Right kidney (tissue), 9 donors: ENCODE measurements at places on chromosomes 6 and 20.

GRCh38 chr6:169239181-169239580 is 14.5 kb downstream of the THBS2 start:
- DNase-seq = no peak

DNA sequence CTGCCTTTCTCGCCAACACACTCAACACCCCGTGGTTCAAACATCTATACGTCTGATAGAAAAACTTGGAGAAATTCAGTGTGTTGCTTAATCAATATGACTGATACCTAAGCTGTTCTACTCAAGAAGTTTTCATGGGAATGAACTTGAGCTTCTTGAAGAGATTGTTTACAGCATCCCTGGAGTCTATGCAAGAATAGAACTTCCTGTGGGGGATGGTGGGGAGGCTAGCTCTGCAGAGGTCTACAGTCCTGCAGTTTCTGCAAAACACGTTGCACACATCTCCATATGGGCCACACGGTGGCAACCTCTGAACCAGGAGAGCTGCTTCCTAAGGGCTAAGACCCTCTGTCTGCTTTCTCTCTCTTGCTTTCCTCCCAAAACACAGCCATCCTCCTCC is 32.7 kb upstream of the FANCE start:
- no peak for DNase-seq

DNA sequence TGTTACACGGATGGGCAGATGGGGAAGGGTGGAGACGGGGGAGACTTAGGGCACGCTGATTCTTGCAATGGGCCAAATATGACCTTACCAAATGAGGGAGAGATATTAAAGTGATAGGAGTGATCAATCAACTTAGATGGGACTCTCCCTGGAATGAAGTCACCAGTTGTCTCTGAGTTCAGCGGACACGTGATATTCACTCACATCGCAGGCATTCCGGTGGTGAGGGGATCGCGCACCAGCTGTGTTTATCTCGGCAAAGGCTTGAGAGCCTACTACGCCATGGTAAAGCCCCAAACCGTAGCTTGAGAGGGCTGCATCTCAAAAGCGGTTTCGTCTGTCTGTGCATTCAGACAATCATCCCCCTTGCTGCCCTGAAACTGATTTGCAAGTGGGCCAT is 5.5 kb downstream of the BMP7 start:
- DNase-seq = no peak

DNA sequence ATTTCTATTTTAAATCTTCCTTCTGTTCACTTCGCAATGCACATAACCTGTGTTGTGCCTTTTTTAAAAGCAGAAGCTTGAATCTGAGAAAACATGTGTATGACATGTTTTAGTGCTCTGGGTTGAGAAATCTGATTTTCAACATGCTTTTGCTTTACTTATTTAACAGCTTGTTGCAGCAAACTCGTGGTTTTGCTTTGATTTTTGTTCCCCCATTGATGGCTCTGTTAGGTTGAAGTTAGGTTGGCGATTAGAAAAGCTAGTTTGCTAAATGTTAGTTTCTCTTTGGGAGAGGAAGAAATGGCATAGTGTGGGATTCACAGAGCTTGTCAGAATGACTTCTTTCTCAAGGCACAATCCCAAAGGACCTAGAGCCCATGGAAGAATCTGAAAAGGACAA is 170.8 kb downstream of the TMEM242 start:
- no peak for DNase-seq

GRCh38 chr6:170370416-170370815 is 63.9 kb downstream of the FAM120B start:
- DNase-seq = no peak

DNA sequence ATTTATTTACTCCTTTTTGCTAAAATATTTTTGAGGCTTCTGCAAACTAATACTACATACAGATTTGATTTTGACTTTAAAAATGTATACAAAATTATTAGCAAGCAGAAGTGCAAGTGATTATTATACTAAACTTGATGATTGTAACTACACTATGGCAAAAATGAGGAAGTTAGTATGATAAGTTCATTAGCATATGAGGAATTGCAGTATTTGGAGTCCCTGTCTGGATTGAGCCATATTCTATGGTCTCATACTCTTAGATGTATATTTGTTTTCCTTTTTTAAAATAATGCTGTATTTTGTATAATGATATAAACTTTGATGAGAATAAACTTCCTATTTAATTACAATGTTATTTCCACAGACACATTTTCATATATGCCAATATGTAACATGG is 13.9 kb downstream of the CRISP3 start:
- no peak for DNase-seq
